ENCODE measurements at places on chromosomes 12 and 14.
A peak's percentile ranks its signal among the peaks of the same experiment; 100 is the strongest.

DNA sequence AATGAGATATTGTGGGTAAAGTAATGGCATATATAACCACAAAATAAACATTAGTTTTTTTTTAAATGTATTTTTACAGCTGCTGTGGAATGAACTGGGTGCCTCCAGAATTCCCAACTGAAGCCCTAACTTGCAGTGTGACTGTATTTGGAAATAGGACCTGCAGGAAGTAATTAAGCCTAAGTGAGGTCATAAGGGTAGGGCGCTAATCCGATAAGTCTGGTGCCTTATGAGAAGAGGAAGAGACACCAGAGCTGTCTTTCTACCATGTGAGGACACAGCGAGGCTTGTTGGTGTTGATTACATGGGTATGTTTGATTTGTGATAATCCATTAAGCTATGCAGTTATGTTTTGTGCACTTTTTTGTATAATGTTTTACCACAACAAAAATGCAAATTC, 136.8 kb downstream of the TPH2 start:
- no peak for DNase-seq

DNA sequence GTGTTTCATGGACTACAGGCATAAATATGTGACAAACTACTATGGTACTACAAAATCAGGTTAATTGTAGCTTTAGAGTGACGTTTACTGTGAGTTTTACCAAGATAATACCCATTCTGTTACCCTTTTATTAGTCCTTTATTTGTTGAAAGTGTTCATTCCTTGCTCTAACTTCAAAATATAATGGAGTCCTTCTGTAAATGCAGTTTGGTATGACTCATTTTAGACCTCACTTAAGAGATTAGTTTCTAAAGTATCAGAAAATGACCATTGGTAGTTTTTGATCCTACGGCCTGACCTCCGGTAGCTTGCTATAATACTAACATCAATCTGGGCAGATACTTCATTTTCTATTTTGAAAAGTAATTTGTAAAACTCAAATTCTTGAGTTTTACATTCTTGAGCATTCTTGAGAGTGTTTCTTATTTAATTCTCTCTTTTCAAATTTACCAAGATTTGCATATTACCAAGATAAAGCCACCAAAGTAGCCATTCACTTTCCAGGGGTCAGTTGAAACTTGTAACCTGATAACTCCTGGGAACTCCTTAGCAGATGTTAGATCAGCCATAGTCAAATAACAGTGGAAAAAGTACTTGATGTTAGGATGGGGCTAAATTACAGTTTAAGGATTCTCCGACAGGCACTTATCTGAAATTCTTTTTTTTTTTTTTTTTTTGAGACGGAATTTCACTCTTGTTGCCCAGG, 4.2 kb downstream of the HSPA2 start:
- DNase-seq, result no peak

DNA sequence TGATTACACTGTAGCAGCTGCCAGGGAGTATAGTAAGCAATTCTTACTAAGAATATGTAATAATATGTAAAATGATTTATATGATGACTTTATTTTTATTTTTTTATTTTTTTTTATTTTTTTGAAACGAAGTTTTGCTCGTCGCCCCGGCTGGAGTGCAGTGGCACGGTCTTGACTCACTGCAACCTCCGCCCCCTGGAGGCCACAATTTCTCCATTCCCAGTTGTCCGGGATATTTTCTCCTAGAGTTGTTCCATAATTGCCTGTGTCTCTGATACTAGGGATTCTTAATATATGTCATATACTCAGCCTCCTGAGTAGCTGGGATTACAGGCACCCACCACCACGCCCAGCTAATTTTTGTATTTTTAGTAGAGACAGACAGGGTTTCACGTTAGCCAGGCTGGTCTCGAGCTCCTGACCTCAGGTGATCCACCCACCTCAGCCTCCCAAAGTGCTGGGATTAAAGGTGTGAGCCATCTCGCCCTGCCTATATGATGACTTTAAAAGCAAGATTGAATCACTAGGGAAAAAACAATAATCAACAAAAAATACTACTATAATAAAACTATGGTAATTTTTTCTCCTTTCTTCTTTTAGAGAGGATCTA, 12.2 kb upstream of the ITPR2 start:
- DNase-seq, result no peak

GRCh38 chr12:42823679-42824078, 234.1 kb upstream of the PRICKLE1 start:
- DNase-seq, result no peak

DNA sequence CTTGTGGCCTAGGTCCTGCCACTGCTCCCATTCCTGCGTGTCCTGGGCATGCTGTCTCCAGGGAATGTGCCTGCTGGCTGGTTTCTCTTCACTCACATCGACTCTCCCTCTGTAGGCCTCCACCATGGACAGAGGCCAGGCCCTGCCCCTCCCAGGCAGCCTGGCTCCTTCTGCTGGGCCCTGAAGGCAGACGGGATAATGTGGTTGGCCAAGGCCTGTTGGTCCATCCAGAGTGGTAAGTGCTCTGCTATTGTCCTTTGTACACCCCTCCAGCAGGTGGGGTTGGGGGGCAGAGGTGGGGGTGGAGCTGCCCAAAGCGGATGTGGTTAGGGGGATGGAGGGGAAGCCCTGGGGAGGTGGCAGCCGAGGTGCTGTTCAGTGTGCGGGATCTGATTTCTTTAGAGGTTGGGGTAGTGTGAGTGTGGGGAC, 9.5 kb upstream of the NR4A1 start:
- DNase-seq, result no peak

DNA sequence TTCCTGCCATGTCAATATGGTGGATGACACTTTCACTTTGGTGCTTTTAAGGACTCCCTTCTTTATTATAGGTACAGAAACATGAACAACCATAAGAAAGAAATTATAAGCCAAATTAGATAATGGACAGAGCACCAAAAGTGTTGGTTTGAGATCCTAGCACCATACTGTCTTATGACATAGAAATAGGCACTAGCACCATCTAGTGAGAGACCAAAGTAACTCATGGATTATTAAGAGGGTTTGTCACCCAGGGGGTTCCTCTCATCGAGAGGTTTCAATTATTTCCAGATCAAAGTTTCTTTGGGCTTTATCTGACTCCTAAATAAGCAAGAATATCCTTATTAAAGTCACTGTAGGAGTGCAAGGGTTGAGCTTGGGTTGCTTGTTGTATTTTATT, 153.0 kb upstream of the DIO2 start:
- no peak for DNase-seq

- DNase-seq, result no peak
These were observed 25.4 kb downstream of the CCDC62 start for GRCh38 chr12:122799641-122800243.

DNA sequence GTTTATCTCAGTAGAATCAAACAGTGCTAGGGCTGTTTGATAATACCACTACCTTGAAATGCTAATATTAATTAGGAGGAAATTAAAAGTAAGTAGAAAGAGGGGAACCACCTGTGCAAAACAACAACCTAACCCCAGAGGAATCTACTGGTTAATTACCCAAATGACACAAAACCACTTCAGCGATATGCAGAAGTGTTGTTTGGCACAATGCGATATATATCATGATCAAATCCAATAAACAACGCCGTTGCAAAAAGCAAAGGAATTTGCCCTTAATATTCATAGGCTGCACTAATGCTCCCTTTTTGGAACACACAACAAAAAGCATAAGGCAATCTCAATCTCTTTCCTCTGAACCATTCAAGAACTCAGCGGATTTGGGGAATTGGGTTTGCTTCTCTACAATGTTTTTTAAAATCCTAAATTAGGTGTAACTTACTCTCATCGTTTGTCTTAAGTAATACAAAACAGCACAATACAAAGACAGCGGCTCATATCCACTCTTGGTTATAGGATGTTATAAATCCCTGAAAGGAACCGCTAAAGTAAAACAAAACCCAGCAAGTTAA, 1.5 kb downstream of the MAP4K5 start:
- no peak for DNase-seq

DNA sequence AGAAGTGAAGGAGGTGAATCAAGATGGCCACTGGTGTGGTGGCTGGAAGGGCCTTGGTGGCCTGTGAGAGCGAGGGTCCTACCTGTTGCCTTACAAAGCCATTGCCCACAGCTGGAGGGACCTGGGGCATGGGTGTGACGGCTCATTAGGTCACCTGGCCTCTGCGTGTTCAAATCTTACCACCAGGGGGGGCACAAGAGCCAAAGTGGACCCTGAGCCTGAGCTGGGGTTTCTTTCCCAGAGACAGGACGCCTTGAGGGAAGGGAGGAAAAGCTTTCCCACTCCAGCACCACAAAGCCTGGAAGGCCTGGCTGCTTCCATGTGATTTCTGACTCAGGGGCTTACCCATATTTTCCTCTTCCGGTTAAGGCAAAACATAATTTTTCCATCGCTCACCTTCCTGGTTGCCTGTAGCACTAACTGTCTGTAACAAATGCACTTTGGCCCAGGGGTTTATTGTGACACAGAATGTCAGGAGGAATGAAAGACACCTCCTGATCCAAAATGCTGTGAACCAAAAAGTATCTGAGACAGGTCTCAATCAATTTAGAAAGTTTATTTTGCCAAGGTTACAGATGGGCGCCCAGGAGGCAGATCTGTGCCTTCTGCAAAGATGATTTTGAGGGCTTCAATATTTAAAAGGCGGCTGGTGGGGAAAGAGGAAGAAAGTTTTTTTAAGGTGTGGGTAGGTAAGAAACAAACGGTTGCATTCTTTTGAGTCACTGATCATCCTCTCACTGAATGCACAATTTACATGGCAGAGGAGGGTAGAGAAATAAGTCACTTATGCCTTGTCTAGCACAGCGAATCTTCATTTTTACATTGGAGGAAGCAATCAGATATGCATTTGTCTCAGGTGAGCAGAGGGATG, 4.3 kb upstream of the CD9 start:
- DNase-seq, result peak; percentile 60

DNA sequence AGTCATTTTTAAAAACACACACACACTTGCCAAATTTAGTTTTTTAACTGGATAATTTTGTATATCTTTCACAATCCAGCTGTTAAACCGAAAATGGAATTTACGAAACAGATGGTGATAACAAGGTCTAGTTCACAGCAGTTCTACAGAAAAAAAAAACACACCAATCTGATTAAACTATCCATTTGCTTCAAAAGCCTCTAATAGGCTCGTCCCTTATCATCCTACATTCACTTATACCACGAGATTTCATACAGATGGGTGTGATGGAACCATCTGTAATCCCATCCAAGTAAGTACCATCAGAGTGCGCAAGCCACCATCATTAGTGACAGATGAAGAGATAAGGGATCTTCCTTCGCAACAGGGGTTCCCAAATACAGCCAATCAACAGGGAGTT, 20.1 kb downstream of the GCH1 start:
- DNase-seq, result no peak

- DNase-seq, result no peak
These were observed 5.0 kb upstream of the SLC35F4 start for GRCh38 chr14:57870686-57871457.

GRCh38 chr12:32548691-32549281, 130.3 kb upstream of the DNM1L start:
- DNase-seq, result no peak

- no peak for DNase-seq
These were observed 171.0 kb upstream of the DAAM1 start for GRCh38 chr14:59017285-59017965.

- no peak for DNase-seq
These were observed 765.1 kb upstream of the TMEM132C start for GRCh38 chr12:127501916-127502315.

DNA sequence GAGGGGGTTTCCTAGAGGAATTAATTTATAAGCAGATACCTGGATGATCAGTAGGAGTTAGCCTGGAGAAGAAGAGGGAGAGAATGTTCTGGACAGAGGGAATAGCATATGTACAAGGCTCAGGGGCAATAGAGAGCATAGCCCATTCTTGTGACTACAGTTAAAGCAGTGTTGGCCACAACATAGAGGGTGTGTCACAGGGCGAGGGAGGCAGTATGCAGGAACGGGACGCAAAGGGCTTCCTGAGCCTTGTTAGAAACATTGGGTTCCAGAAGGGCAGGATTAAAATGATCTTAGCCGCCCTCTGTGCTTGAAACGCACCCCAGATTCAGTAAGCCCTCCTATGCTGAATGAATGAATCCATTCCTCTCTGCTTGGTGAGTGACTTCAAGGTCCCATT, 142.2 kb upstream of the PWP1 start:
- DNase-seq, result no peak

GRCh38 chr14:82047777-82048470, 514.3 kb upstream of the SEL1L start:
- DNase-seq, result no peak

DNA sequence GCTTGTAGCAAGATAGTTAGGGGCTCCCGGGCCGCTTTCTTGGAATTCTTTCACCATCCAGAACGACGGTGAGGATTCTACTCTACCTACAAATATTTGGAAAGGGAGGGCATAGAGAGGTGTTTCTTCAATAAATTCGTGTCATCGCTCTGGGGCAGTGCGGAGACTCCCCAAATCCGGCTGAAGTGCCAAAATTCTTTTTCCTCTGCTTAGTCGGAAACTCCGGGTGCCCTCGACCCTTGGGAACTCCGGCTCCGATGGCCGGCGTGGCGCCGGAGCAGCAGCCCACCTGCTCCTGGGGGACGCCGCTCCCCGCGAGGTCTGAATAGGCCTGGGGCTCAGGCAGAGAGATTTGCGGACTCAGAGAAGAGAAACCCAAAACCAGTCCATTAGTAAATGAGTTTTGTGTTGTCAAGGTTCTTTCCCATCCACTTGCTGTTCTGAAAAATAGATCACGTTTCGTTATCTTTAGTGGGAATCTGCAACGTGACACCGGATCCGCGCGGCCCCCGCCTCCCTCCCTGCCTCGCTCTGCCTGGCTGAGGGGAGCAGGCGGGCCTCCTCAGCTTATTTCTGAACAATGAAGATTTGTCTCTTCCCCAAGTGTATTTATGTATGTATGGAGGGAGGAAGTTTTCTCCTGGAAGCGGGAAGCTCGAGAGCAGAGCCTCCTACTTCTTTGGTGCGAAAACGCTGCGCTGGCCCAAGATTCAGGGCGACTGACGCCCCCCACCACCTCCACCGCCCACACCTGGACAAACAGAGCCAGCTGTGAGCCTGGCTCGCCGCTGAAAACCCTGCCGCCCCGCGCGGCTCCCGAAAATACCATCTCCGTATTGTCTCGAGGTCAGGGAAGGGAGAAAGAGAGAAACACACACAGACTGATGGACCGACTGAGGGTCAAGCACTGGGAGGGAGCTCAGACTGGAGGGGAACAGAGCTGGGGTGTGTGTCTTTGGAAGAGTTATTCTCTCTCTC, 3.7 kb upstream of the SIX1 start:
- DNase-seq, result no peak

GRCh38 chr12:71071536-71072097, 86.2 kb downstream of the TSPAN8 start:
- no peak for DNase-seq

Data from stimulated activated CD8-positive, alpha-beta memory T cell treated with anti-CD3 and anti-CD28 coated beads, Interleukin-4, amount 100 ng/mL, for 1 hour (primary cell).